ENCODE measurements at places on chromosomes 3 and 15.

- peaks cover 24% of the 10 kb centered on the region for H3K4me1 ChIP-seq
- no peak overlapping the region for H3K27ac ChIP-seq
- peak overlapping the region; percentile 60 for H3K4me3 ChIP-seq
- DNase-seq = peak; percentile 53
- peaks cover 5% of the 10 kb centered on the region for H3K27me3 ChIP-seq
- peaks cover 5% of the 10 kb centered on the region for H3K36me3 ChIP-seq
These were observed 44.5 kb upstream of the BOC start for GRCh38 chr3:113166719-113167492.

DNA sequence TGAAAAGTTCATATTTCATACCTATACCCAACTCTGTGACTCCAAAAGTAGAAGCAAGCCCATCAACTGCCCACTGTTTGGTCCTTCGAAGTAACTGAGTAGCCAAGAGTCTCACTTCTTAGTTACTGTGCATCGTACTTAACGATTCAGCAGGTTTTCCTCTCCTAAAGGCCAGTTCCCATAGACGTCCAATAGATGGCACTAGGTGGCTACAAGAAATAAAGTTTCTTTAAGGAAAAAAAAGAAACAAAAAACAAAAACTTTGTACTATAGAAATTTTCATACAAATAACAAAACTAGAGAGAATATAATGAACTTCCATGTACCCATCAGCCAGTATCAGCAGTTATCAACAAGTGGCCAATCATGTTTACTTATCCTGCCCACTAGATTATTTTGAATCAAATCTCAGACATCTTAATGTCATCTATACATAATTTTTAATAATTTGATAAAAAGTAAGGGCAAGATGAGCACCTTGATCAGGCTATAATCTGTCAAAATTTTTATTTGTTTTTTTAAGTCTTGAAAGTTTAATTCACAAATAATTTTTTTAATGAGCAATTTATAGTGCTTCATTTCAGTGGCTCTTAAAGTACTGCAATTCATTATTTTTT lies 63.8 kb upstream of the ACP3 start:
- DNase-seq = peak; percentile 12
- H3K27ac ChIP-seq = no peak overlapping the region
- H3K4me1 ChIP-seq = peaks cover 4% of the 10 kb centered on the region
- H3K4me3 ChIP-seq = no peak overlapping the region

DNA sequence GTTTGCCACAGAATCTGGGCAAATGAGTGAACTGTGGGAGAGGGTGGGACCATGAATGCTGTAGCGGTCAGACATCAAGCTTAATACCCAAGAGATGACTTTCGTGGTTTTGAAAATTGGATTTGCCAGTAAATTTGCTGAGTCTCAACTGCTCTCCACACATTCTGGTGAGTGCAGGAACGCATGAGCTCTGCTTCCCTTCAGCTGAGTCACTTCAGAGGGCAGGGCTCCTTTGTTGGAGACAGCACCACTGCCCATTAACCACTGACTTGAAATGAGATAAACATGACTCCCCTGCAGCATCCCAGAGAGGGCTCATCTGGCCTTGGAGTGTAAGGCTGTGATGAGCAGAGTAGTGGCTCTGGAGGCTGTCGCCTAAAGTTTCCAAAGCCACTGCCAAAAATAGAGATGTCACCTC lies 22.6 kb downstream of the RARRES1 start:
- H3K27me3 ChIP-seq = no peaks in the 10 kb centered on the region
- H3K4me1 ChIP-seq = peaks cover 9% of the 10 kb centered on the region
- H3K36me3 ChIP-seq = peaks cover 40% of the 10 kb centered on the region
- no peak overlapping the region for H3K4me3 ChIP-seq

DNA sequence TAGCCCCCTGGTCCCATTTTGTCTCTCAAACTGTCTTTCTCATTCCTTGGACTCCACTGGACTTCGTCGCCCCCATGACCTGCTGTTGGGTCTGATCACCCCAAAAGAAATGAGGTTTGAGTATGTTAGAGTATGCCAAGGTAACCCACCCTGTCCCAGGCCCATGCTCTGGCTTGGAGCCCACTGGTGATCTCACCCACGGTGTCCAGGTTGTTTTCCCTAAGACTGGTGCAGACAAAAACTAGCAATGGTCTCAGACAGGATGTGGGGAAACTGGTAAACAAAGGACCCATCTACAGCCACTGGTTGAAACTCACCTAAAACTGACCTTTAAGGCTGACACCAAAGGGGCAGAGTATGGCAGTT lies 38.9 kb downstream of the EFCAB12 start:
- no peak for DNase-seq
- peak overlapping the region; percentile 85 for H3K27ac ChIP-seq
- H3K4me3 ChIP-seq = no peak overlapping the region
- H3K36me3 ChIP-seq = peaks cover 49% of the 10 kb centered on the region
- H3K27me3 ChIP-seq = peaks cover 2% of the 10 kb centered on the region
- H3K4me1 ChIP-seq = peaks cover 2% of the 10 kb centered on the region

GRCh38 chr3:170802164-170803151 lies 67.5 kb downstream of the RPL22L1 start:
- no peaks in the 10 kb centered on the region for H3K36me3 ChIP-seq
- DNase-seq = no peak
- no peak overlapping the region for H3K4me3 ChIP-seq
- peaks cover 2% of the 10 kb centered on the region for H3K27me3 ChIP-seq

- peaks cover 9% of the 10 kb centered on the region for H3K4me1 ChIP-seq
- H3K27me3 ChIP-seq = no peaks in the 10 kb centered on the region
- DNase-seq = no peak
- H3K36me3 ChIP-seq = no peaks in the 10 kb centered on the region
- H3K4me3 ChIP-seq = no peak overlapping the region
These were observed 412.8 kb upstream of the TGFBR2 start for GRCh38 chr3:30193625-30194044.

All from nephron progenitor cell (in vitro differentiated cells).